ENCODE measurements at places on chromosomes 1 and 21. TPM values are rescaled to one million over a fixed set of nuclear protein-coding genes. Genes with fewer than 3 reads are reported as not detected.

DNA sequence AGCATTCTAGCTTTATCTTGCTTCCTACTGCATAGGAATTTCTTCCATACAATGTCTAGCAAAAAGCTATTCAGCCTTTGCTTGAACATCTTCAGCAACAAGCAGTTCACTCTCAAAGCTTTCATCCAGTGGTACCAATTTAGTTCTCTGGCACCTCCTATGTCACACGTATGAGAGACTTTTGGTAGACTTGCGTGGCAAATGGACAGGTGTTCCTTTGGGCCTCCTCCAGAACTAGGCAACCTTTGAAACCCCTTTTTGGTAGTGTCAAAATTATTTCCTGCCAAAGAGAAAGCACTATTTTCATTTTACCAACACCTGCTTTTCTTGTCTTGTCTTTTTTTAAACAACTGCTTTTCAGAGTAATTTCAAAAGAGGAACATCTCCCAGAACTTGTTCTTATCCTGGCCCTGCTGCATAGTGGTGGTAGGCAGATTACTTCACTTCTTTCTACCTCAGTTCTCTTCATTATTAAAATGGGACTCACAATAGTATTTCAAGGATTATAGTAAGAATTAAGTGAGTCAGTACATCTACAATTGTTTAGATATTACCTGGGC lies 122.4 kb downstream of the MAST2 start:
- no peak for DNase-seq

- DNase-seq: no peak
Observed at GRCh38 chr1:113423826-113424225, 33.5 kb downstream of the MAGI3 start.

- DNase-seq: no peak
Observed at GRCh38 chr1:227739636-227740035, 4.4 kb downstream of the SNAP47 start.

The GDAP2 gene
- 6.2 TPM for polyA plus RNA-seq

DNA sequence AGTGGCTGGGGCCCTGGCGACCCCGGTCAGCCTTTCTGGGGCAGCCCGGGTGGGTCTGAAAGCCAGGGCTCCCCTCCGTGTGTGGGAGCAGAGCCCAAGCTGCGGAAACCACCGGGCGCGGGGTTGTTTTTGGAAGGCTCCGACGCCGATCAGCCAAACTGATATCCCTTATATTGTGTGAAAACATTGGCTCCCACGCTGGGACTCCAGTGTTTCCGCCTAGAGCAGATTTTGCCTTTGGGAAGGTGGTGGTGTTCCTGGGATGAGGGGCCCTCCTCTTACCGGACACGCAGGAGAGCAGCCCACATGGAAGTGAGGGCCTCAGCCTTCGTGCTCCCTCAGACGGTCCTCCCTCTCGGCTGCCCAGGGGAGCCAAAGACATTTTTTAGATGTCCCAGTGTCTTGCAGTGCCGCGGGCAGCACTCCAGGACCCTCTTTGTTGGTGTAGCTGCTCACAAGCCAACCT lies 54.3 kb downstream of the NGF start:
- no peak for DNase-seq

GRCh38 chr1:201456499-201457309 lies 12.3 kb downstream of the PHLDA3 start:
- DNase-seq: no peak

- DNase-seq: no peak
Observed at GRCh38 chr1:163558162-163558561, 236.4 kb downstream of the NUF2 start.

- DNase-seq: no peak
Observed at GRCh38 chr1:61852670-61853015, 110.4 kb downstream of the PATJ start.

- DNase-seq: peak; percentile 48
Observed at GRCh38 chr1:36553591-36554322, 71.0 kb upstream of the CSF3R start.
